Stimulated activated CD4-positive, alpha-beta T cell treated with anti-CD3 and anti-CD28 coated beads, Interleukin-1b, Interleukin-23, amount 100 ng/mL, for 1 hour (primary cell): ENCODE measurements at places on chromosomes 2 and 18.

DNA sequence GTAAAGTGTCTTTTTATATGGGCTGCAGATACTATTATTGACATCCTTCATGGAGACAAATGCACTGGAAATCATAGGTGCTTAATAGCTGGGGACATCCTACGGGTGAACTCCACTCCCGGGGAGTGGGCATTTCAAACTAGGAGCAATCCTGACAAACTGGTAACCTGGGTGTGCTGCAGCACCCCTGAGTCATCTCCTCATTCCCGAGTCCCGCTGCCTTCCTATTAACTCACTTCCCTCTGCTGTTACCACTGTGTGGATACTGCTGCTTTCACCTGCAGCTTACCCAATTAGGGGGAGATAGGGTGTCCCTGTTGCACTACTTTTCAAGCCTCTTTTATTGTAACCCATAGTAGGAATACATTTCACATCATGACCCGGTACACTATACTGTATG is 134.2 kb downstream of the RAPGEF4 start:
- DNase-seq: no peak

- no peak for DNase-seq
Measured at GRCh38 chr2:6177811-6178210, 485.6 kb downstream of the SOX11 start.

GRCh38 chr2:64722291-64723044 is 68.8 kb upstream of the SERTAD2 start:
- no peak for DNase-seq

DNA sequence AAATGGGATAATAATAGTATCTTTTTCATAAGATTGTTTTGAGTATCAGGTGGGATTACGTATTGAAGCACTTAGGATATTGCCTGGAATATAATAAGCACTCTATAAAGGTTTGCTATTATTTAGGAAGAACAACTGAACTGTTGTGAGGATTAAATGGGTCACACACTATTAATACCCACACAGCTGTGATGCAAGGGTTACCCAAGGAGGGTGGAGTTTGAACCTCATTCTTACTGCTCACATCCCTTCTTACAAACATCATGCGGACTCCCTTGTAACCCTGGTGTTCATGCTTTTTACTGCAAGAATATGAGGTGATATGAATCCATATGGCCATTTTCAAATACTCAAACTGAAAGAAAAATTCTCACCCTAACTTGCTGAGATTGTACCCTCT is 113.5 kb downstream of the KCTD1 start:
- no peak for DNase-seq

DNA sequence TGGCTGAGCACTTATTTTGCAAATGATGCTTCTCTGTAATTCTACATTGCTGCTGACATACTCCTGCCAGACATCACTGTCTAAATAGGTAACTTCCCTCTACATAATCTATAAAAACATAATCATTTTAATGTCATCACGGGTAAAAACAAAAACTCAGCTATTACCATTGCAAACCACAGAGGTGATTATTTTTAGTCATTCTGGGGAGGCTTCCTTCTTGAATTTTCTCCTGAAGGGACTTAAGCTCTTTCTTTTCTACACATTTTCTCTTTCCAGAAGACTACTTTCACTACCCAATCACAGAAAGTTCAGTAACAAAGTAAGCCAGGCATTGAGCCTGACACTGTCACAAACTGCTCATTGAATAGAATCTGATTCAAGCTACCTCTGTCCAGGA is 40.4 kb upstream of the NFU1 start:
- DNase-seq: no peak

DNA sequence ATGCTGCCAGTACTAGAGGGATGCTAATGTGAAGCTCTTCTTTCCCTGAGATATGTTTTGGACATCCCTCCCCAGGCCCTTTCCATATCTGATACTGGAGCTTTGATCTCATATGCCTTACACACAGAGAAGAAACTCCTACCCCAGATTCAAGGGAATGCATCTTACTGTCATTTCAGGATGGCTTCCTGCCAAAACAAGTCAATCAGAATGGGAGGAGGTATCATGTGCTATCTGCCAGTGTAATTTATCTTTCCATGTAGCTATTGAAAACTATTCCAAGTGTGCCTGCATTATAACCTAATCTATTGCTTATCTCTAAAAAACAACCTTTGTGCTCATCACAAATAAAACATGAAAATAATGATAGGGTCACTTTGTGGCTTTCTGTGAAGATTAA is 269.9 kb upstream of the SETBP1 start:
- DNase-seq: no peak

- no peak for DNase-seq
Measured at GRCh38 chr18:3827236-3827845, 377.4 kb downstream of the TGIF1 start.

GRCh38 chr2:20188851-20189250 is 36.1 kb downstream of the SDC1 start:
- no peak for DNase-seq

DNA sequence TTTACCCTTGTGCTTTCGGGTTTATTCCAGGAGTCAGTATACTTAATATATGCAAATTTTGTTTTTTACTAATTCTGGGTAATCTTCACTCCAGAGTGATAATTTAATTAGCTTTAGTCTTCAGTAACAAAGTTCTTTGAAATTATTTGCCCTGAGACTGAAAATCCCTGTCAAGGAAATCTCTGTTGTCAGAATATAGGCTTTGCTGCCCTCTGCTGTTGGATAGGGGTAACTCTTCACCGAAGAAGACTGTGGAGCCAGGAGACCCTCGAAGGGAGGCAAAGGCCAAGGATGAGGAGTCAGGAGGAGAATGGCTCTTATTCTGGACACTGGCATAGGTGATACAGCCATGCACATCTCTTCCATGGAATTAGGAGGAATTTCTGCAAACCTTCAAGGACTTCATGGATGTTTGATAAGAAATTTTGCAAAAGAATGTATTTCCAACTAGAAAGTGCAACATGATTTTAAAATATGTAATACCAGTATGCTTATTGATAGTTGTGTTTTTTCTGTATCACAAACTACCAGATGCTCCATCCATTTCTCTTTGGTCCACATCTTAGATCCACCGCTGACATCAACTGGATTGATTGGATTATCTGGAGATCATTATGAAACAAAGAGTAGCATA is 182.3 kb downstream of the RDH14 start:
- no peak for DNase-seq

GRCh38 chr2:204004912-204005311 is 68.3 kb downstream of the ICOS start:
- DNase-seq: no peak

DNA sequence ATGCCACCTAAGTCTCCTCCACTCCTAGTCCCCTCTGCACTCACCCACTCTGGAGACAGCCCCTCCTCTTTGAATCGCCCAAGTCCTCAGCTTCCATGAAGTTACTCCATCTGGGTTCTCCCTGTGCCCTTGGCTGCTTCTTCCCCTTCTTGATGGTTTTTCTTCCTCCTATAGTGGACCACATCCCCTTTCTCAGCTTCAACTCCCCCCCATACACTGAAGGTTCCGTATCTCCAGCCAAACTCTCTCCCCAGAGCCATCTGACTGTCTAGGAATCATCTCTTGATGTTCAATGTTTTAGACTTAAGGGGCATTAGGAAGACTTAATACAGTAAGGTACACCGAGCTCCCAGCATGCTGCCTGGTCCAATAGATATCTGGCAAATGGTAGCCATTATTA is 39.6 kb downstream of the EMX1 start:
- no peak for DNase-seq

DNA sequence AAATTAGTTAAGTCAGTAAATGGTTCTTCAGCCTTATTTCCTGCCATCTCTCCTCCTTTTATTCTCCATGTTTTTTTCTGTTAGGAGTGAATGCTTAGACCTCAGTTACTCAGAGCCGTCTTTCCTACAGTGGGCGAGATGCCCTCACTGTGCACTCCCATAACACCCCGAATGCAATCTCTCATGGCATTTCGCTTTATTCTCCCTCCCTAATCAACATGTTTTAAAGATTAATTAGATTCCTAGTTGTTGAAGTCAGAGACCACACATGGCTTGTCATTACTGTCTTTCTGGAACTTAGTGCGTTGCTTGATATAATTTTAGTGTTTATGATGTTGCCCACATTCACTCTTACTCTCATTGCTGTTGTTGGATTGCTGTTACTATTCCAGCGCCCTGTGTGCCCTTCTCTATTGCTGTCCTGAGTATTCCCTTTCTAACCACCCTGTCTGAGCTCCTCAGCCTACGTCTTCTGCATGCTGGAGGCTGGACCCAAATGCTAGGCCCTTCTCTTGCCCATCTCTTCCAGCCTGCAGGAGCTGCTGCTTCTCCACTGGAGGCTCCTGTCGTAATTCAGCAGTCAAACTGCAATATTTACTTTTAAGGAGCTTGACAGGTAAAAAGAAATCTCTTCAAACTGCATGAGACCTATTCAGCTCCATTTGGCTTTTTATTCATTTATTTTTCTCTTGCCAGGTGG is 99.3 kb downstream of the MAP2 start:
- no peak for DNase-seq

- no peak for DNase-seq
Measured at GRCh38 chr18:63590373-63590772, 3.2 kb downstream of the SERPINB13 start.

DNA sequence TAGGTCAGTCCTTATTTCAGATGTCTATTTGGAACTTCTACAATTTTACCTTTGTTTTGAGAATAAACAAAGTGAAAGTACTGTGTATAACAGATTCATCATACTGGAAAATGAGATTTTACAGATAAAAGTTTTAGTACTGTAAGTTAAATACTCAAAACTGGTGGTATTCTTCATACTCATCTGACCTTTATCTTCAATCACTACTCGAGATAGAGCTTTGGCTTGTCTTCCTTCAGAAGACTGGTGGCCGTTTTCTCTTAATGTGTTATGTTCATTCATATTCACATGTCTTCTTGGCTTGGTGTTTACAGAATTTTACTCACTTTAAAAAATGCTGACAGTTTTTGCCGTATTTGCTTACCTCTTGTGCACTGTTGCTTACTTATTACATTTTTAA is 2.1 kb downstream of the SPOPL start:
- no peak for DNase-seq
